ENCODE measurements at places on chromosomes 7 and 10. TPM values are rescaled to one million over a fixed set of nuclear protein-coding genes. Genes with fewer than 3 reads are reported as not detected.
A peak's percentile ranks its signal among the peaks of the same experiment; 100 is the strongest.

TSPAN33 gene
- 47.1 TPM for total RNA-seq

SEC31B gene
- total RNA-seq: 4.1 TPM

DNA sequence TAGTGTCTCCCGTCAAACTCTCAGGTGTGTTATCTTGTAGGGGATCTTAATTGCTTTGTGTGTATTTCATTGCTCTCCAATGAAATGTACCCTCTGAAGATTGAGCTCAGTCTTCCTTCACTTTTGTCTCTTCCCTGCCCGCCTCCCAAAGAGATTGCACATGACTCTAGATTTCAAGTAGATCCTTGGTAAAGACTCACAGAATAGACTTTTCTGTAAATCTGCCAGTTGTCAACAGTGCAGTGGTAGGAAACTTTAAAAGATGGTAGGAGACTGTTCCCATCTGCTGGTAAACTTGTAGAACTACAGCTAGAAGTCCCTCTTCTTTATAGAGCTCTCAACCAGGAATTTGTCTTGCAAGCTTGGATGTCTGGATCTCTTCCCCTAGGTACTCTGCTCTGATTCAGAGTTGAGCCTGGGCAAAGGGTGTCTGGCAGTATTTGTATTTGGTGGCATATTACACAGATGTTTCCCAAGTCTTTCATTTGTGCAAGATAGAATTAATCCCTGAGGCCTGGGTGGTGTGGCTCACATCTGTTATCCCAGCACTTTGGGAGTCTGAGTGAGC is 9.6 kb downstream of the CCL26 start:
- no peaks in the 10 kb centered on the region for H3K36me3 ChIP-seq
- H3K27me3 ChIP-seq: no peaks in the 10 kb centered on the region
- H3K4me1 ChIP-seq: no peaks in the 10 kb centered on the region
- H3K4me3 ChIP-seq: no peak overlapping the region
- H3K27ac ChIP-seq: no peak overlapping the region
- no peak for DNase-seq

GRCh38 chr10:58436071-58436470 is 50.9 kb downstream of the TFAM start:
- H3K4me1 ChIP-seq: no peaks in the 10 kb centered on the region
- H3K27ac ChIP-seq: no peak overlapping the region
- no peaks in the 10 kb centered on the region for H3K27me3 ChIP-seq
- H3K36me3 ChIP-seq: no peaks in the 10 kb centered on the region
- DNase-seq: no peak
- no peak overlapping the region for H3K4me3 ChIP-seq

DNA sequence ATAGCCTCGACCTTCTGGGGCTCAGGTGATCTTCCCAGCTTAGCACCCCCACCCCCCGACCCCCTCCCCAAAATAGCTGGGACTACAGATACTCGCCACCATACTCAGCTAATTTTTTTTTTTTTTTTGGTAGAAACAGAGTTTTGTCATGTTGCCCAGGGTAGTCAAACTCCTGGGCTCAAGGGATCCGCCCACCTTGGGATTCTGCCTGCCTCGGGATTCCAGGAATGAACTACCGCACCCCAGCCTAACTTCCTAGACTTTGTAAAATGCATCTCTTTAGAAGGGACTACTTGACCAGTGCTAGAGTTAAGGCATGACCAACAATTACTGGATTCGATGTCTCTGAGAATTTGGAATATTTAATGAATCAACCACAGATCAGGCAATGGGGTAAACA is 85.9 kb downstream of the MDFIC start:
- no peaks in the 10 kb centered on the region for H3K36me3 ChIP-seq
- peaks cover 11% of the 10 kb centered on the region for H3K4me1 ChIP-seq
- no peak for DNase-seq
- no peaks in the 10 kb centered on the region for H3K27me3 ChIP-seq
- H3K27ac ChIP-seq: no peak overlapping the region

- H3K4me3 ChIP-seq: no peak overlapping the region
- no peak overlapping the region for H3K27ac ChIP-seq
- H3K4me1 ChIP-seq: no peaks in the 10 kb centered on the region
- H3K27me3 ChIP-seq: no peaks in the 10 kb centered on the region
- no peak for DNase-seq
- no peaks in the 10 kb centered on the region for H3K36me3 ChIP-seq
Observed at GRCh38 chr10:54797636-54798321, 3.3 kb downstream of the PCDH15 start.

- H3K4me1 ChIP-seq: peaks cover 4% of the 10 kb centered on the region
- no peaks in the 10 kb centered on the region for H3K27me3 ChIP-seq
- no peak overlapping the region for H3K27ac ChIP-seq
Observed at GRCh38 chr7:205115-206010, 13.0 kb downstream of the FAM20C start.

DNA sequence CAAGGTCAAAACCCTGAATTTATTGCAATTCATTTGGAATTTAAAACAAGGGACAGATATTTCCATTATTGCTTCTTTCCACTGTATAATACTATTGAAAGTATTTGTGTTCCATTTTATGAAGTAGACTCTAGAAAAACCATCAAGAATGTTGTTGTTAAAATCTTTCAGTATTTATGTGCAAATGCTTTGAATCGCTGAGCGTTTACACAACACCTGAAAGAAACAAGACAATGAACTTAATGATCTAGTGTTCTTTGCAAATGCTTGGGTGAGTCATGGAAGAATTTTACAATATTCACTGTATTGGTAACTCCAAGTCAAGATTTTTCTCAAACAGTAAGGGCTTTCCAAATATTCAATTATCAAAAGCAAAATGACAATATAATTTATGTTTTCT is 97.1 kb downstream of the VIPR2 start:
- H3K27me3 ChIP-seq: no peaks in the 10 kb centered on the region
- no peak overlapping the region for H3K27ac ChIP-seq
- no peak for DNase-seq
- no peaks in the 10 kb centered on the region for H3K36me3 ChIP-seq
- H3K4me1 ChIP-seq: no peaks in the 10 kb centered on the region

DNA sequence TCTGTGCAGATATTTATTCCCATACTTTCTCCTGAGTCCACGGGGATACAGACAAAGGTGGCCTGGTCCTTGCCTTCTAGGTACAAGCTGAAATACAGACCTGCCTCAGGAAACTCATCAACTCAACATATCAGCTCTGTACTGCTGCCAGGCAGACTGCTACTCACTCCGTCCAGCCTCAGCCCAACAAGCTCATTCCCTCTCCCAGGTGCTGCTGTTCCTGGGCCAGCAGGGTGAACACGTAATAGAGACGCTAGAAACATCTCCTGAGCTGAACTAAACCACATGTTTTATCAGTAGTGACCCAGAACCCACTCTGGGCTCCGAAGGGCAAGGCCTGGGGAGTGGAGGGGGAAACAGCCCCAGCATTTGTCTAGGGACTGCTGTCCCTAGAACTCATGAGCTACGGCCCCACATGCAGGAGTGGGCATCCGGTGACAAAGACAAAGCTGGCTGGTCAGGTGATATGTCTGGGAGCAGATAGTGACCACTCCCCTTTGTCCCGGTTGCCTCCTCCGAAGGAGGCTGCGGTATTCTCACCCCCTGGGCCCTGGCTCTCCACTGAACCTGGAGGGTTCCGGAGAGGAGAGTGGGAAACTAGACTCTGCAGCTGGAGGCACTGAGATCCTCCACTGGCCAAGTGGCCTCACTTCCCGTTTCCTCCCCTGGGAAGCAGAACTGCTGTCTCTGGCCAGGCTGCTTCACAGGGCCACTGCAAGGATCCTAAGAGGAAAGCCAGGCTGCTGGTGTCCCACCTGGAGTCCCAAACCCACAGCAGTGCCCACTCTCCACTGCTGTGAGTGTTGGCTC is 116.1 kb downstream of the FAM53B start:
- DNase-seq: no peak
- H3K4me3 ChIP-seq: no peak overlapping the region
- no peak overlapping the region for H3K27ac ChIP-seq
- peaks cover 8% of the 10 kb centered on the region for H3K4me1 ChIP-seq
- H3K27me3 ChIP-seq: no peaks in the 10 kb centered on the region
- H3K36me3 ChIP-seq: no peaks in the 10 kb centered on the region

EBLN1 gene
- not detected for total RNA-seq

SH2B2 gene
- total RNA-seq: 18.7 TPM

EPO gene
- total RNA-seq: 0.95 TPM

GRCh38 chr7:98168181-98168903 is 42.9 kb upstream of the BHLHA15 start:
- DNase-seq: peak; percentile 78
- H3K4me3 ChIP-seq: no peak overlapping the region
- no peaks in the 10 kb centered on the region for H3K27me3 ChIP-seq
- no peaks in the 10 kb centered on the region for H3K36me3 ChIP-seq
- H3K27ac ChIP-seq: no peak overlapping the region

DNA sequence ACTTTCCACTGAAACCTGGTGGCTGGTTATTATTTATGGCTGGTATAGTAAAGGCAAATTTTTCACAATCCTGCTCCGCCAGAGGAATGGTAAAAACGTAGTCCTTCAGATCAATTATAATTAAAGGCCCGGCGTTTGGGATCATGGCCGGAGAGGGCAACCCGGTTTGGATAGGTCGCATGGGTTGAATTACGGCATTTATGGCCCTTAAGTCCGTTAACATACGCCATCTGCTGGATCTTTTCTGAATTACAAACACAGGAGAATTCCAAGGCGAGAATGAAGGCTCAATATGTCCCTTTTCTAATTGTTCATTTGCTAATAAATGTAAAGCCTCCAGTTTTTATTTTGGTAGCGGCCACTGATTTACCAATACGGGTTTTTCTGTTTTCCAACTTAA is 11.3 kb upstream of the TAS2R3 start:
- H3K4me1 ChIP-seq: no peaks in the 10 kb centered on the region
- H3K36me3 ChIP-seq: peaks cover 70% of the 10 kb centered on the region
- DNase-seq: no peak
- no peak overlapping the region for H3K27ac ChIP-seq

GRID2IP gene
- 1.0 TPM for total RNA-seq

GRCh38 chr7:70695795-70696083 is 436.2 kb upstream of the GALNT17 start:
- no peak for DNase-seq
- H3K4me3 ChIP-seq: peak overlapping the region; percentile 98
- peaks cover 14% of the 10 kb centered on the region for H3K27me3 ChIP-seq
- H3K27ac ChIP-seq: no peak overlapping the region
- peaks cover 28% of the 10 kb centered on the region for H3K4me1 ChIP-seq
- H3K36me3 ChIP-seq: peaks cover 22% of the 10 kb centered on the region

DNA sequence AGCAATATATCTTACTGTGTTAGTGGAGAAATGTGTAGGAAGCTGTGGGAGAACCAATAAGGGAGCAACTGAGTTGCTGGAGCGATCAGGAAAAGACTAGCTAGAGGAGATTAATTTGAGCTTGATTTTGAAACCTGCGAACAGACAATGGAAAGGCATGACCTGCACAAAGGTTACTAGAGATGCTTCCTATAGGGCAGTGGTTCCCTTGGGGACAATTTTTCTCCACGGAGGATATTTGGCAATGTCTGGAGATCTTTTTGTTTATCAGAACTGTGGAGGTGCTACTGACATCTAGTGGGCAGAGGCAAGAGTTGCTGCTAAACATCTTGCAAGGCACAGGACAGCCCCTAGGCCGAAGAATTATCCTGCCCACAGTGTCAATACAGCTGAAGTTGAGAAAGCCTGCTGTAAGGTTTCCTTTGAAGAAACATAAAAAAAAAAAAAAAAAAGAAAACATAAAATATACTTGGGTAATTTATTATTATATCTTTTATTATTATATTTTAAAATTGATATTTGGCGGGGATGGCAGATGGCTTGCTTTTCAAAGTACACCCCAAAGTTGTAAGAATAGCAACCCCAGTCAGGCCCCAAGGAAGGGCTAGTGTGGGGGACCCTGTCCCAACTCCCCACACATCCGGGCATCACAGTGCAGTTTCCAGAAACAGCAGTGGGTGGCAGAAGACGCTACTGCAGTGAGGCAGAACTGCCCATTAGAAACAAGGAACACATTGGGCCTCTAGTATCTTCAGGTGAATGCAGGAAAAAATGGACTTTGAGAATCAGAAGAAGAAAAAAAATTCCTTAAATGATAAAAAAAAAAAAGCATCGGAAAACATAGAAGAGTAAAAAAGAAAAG is 481.6 kb downstream of the SH2D4B start:
- H3K27ac ChIP-seq: no peak overlapping the region
- no peaks in the 10 kb centered on the region for H3K27me3 ChIP-seq
- DNase-seq: no peak
- no peaks in the 10 kb centered on the region for H3K4me1 ChIP-seq

DNA sequence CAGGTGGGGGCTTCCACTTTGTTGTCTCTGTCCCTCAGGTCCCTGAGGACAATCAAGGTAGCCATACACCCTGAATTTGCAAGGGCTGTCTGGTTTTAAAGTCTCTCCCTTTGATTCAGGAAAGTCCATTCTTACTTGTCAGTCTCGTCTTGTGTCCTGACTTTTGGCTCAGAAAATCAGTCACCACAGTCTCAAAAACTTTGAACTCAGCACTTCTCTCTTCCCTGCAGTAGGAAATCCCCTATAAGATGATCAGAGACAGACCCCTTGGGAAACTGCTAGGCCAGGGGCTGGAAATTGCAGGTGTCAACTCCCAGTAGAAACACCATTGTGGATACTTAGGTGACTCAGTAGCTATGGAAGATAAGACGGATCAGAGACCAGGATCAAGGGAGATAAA is 73.1 kb downstream of the CDC123 start:
- no peak overlapping the region for H3K4me3 ChIP-seq
- no peak for DNase-seq
- H3K27me3 ChIP-seq: no peaks in the 10 kb centered on the region

- H3K27me3 ChIP-seq: no peaks in the 10 kb centered on the region
- no peak overlapping the region for H3K4me3 ChIP-seq
- DNase-seq: no peak
- no peak overlapping the region for H3K27ac ChIP-seq
- H3K36me3 ChIP-seq: peaks cover 54% of the 10 kb centered on the region
Observed at GRCh38 chr7:135647755-135648154, 14.6 kb upstream of the STMP1 start.

DNA sequence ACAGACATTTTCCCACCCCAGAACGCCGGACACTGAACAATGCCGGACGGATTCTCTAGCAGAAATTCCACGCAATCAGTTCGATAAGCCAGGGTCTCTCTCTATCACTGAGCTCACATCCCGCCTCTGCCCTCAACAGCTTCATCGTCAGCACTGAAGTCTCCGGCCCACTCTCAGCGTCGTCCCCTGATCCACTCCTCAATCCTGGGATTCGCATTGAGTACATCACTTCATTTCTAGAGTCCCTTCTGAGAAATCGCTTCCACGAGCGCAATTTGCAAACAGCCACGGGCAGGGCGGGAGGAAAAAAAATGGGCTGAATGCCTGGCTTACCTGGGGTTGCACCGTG is 365 bp downstream of the YME1L1 start:
- peak overlapping the region; percentile 95 for H3K4me3 ChIP-seq
- H3K27ac ChIP-seq: peak overlapping the region; percentile 92
- no peak for DNase-seq

NEUROG3 gene
- total RNA-seq: 0.31 TPM

- H3K4me3 ChIP-seq: no peak overlapping the region
- H3K27ac ChIP-seq: no peak overlapping the region
- no peaks in the 10 kb centered on the region for H3K27me3 ChIP-seq
- H3K4me1 ChIP-seq: no peaks in the 10 kb centered on the region
- DNase-seq: no peak
Observed at GRCh38 chr10:132133449-132134240, 53.1 kb upstream of the DPYSL4 start.

SPDYE2 gene
- not detected for total RNA-seq

- no peak for DNase-seq
- no peak overlapping the region for H3K4me3 ChIP-seq
- H3K27me3 ChIP-seq: no peaks in the 10 kb centered on the region
- H3K4me1 ChIP-seq: no peaks in the 10 kb centered on the region
- no peaks in the 10 kb centered on the region for H3K36me3 ChIP-seq
Observed at GRCh38 chr7:137001041-137001440, 132.6 kb downstream of the CHRM2 start.

UNCX gene
- not detected for total RNA-seq

GRCh38 chr7:99923200-99923599 is 3.9 kb upstream of the TRIM4 start:
- H3K36me3 ChIP-seq: peaks cover 2% of the 10 kb centered on the region
- no peaks in the 10 kb centered on the region for H3K4me1 ChIP-seq
- DNase-seq: no peak

JAZF1 gene
- 21.8 TPM for total RNA-seq

Measured in H1 (cell line).